ENCODE measurements at places on chromosomes 6 and 20. TPM values are rescaled to one million over a fixed set of nuclear protein-coding genes. Genes with fewer than 3 reads are reported as not detected.

The RTEL1 gene
- total RNA-seq: 13.3 TPM

- DNase-seq: no peak
These were observed 5.6 kb downstream of the GDF5 start for GRCh38 chr20:35432430-35432735.

DNA sequence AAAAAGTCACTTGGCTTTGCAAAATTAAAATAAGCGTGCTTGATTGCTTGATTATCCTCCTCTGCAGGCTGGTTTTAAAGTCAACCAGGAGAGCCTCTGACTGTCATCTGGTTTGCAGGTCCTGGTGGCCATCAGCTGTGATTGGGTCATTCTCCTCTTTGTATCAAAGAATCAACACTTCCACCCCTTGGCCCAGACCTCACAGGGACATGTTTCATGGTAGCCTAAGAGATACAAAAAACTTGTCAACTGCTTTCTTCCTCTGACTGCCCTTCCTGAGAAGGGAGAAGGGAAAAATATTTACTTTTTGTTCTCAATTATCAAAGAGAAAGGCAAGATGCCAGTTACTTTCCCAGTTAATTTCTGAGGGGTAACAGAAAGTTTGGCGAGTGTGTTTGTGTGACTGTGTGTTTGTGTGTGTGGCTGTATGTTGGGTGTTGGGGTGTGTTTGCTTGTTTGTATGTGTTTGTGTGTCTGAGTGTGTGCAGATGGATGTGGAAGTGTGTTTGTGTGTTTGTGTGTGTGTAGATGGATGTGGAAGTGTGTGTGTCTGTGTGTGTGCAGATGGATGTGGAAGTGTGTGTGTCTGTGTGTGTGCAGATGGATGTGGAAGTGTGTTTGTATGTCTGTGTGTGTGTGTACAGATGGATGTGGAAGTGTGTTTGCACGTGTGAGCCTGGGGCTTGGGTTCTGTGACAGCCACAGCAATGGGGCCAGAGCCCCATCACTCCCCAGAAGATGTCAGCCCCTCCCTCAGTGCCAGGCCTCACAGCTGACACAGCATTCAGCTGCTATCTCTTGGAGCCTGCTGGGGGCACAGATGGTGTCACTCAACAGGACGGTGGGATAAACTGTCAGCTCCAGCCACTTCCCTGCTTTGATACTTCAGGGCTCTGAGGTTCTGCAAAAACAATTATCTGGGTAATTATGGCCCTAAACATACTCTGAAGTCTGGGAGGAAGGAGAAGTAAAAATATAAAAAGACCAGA is 98.6 kb upstream of the RNF24 start:
- no peak for DNase-seq

GRCh38 chr6:112883095-112883494 is 536.0 kb downstream of the RFPL4B start:
- no peak for DNase-seq

The RBCK1 gene
- total RNA-seq: 42.1 TPM

DNA sequence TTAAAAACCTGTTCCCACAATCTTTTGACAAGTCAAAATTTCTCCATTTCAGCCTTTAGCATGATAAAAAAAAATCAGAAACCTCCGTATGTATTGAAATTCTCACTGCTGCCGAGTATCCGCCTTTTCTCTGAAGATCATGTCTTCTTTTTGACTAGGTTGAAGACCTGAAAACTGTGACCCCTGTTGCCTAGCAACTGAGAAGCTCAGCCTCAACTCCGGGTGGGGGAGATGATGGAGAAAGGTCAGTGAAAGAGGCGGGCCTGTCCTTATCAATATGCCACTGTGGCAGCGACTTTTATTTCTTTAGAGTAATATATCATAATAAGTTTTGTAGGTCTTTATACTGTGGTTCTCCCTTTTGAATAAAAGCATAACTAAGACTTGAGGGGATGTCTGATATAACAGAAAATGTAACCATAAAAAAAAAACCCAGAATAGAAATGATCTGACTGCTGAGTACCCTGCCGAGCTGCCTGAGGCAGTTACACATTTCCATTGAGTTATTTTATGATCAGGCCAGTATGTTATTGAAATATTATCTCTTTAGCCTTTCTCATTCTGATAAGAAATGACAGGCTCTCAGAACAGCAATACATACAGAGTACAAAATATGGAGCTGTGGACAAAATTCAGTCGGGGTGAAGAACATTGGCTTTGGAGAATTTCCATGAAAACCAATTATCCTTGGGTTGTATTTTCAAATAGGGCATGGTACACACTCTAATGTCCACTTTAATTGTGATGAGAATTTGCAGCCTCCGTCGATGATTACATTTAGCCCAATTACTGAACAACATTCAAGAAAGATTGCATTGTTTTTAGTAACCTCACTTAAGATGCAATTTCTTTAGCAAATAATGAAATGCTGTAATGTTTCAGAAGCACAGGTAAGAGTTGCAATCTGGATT is 136.7 kb upstream of the EEF1E1 start:
- DNase-seq: no peak

GRCh38 chr20:46541229-46541935 is 9.1 kb downstream of the OCSTAMP start:
- DNase-seq: no peak

Data from urinary bladder (tissue), 4 donors.